ENCODE measurements at places on chromosomes 11 and 22.

DNA sequence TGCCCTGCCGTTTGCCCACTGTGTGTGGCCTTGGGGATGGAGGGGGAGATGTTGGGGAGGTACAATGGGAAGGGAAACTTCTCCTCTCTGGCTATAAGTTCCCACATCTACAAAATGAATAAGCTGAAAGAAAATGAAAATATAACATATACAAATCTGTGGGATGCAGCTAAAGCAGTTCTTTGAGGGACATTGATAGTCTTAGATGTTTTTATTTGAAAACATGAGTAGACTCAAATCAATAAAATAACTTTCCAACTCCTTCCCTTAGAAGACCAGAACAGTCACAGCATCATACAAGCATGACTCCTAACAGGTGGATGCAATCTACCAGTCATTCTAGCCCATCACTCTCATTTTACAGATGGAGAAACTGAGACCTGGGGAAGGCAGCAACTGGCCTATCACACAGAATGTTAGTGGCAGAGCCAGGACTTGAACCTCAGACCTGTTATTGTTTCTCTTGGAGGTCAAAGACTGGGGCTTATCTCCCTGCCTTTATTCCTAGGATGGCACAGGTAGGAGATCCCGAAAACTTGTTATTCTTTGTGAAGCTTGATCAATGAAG is 25.2 kb upstream of the CCDC86 start:
- no peak for DNase-seq

- no peak for DNase-seq
These were observed 85.9 kb downstream of the ZC3H12C start for GRCh38 chr11:110179064-110179463.

DNA sequence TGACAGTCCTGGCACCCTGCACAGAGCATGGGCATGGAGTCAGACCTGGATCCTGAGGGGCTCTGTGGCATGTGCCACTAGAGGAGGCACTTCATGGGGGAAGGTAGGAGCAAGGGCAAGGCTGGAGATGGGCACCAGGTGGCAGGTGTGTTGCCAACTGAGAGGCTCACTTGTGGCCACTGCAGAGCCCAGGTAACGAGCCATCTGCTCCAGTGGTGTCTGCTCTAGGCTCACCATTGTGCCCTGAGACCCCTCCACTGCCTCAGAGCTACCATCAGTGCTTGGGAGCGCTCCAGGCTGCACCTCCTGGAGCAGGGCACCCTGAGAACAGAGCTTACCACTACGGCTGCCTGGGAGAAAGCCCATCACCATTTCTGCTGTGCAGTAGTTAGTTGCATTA is 1.3 kb upstream of the ZDHHC8 start:
- no peak for DNase-seq

DNA sequence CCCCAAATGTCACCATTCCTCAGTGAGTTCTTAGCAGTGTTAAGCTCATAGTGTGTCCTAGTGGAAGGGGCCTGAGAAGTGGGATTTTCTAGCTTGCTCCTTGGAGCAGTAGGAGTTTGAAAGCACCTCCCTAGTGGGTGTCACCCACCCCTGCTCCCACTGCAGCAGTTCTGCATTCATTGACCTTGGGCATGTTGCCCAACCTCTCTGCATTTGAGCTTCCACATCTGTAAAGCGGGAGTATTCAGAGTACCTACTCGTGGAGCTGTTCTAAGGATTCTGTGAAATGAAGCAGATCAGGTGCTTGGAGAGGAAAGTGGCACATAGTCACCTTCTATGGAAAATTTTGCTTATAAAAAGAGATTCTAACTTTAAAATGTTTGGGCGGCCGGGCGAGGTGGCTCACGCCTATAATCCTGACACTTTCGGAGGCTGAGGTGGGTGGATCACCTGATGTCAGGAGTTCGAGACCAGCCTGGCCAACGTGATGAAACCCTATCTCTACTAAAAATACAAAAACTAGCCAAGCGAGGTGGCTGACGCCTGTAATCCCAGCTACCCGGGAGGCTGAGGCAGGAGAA is 16.9 kb downstream of the LMO2 start:
- no peak for DNase-seq

DNA sequence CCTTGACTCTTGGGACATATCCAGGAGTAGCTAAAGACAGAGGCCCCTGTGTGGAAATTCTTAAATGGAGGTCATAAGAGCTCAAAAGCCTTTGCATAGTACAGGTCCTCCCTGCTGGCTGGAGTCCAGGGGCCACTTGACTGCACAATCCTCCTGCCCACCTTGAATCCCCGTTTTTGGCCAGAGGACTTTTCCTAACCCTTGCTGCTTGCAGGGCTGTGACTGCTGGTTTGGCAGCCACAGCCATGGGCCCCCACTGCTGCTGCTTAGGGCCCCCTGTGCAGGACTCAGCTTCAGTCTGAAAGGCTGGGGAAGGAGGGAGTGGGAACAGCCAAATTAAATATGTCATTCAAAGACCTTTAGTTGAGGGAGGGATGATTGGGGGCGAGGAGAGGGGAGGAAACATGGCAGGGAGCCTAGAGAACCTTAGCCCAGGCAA is 33.4 kb downstream of the ARHGAP1 start:
- no peak for DNase-seq

- DNase-seq: no peak
These were observed 305.5 kb upstream of the PLET1 start for GRCh38 chr11:112566124-112566523.

- DNase-seq: no peak
These were observed 8.2 kb downstream of the SPINDOC start for GRCh38 chr11:63821411-63821810.

DNA sequence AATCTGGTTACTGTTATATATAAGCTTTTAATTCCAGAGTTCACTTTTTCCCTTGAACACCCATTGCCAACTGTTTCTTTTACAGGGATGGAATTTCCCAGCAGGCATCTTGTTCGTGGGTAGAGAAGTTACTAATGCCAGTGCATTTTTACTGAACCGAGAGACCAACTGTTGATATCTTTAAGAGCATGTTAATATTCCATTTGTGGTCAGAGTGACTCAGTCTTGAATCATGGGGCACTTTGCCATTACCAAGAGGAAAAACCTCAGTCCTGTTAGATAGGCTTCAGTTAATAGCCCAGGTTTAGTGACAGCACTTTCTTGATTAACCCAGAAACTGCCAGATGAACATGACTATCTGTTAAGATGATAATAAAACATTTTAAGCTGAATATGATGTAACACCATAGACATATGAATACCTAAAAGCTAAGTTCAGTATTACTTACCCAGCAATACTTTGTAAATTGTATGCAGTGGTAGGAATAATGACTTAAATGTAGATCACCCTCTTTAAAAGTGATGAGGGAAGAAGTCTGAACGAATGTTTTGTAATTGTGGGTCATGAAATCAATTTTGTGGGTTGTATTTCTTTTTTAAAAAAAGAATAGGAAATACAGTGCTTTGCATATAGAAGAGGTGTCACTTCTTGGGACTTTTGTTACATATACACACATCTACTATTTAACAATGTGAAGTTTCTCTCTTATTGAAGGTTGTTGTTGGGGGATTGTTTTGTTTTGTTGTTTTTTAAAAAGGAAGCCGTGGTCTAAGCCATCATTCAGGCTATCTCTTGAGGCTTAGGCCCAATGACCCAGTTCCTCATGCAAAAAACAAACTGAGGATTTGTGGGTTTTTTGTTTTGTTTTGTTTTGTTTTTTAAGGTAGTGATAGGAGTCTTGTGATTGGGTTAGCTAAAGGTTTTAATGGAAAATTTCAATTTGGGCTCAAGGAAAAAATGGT is 79.2 kb upstream of the GRIK4 start:
- DNase-seq: no peak

DNA sequence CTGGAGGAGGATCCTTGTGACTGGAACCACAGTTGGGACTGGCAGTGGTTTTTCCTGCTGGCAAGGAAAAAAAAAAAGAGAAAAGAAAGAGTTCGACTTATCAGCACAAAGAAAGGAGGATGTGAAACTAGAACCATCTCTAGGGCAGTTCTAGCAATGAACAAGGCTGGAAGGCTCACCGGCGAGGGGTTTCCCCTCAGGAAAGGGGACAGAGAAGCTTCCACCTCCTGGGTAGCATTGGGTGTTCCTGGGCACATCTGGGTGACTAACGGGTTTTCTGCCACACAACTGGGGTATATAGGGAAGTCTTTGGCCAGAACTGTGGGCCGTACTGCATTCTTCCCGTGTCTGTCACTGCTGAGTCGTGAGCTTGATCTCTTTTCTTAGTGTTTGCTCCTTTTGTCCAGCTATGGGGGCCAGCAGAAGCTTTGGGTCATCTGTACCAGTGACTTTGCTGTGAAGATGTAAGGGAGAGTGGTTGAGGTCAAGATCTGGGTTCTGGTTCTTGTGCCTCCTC is 109.4 kb upstream of the OR4B1 start:
- DNase-seq: peak; percentile 72

- DNase-seq: no peak
These were observed 19.4 kb downstream of the NADSYN1 start for GRCh38 chr11:71472357-71472885.

- no peak for DNase-seq
These were observed 5.4 kb downstream of the FADS2 start for GRCh38 chr11:61833471-61833870.

GRCh38 chr11:107928767-107929507 is 689 bp downstream of the RAB39A start:
- DNase-seq: no peak

DNA sequence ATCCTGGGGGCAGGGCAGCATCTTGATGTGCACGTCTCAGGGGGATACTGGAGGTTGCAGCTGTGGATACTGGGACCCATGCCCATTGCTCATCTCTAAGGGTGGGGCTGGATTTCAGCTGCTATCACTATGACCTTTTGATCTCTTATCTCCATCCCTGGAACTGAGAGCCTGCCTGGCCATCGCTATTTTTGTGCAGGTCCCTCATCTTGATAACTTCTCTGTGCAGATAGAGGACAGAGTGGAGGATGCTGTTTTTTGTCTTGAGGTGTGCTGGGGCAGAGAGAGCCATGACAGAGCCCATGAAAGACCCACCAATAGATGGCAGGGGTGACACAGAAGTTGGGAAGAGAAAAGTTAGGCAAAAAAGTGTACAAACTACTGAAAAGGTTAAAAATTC is 5.1 kb upstream of the INSC start:
- no peak for DNase-seq

- no peak for DNase-seq
These were observed 1.0 kb downstream of the NUP98 start for GRCh38 chr11:3796346-3796745.

DNA sequence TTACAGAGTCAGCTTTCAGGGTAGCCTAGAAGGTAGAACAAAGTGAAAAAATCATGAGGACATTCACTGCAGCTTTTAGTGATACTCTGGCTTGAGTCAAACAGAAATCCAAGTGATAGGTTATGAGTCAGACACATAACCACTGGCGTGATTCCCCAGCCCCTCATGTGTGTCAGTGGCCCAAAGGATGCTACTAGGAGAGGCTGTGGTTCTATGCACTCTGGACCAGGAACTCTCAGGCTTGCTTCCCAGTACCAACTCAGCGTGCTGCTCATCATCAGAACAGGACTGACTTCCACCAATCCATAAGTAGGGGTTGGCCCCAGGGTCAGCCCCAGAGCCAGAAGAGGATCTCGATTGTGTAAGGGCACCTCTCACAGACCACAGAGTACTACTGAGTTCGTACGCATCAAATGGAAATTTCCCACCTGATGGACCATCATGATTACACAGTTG is 116.8 kb downstream of the MED15 start:
- DNase-seq: no peak

DNA sequence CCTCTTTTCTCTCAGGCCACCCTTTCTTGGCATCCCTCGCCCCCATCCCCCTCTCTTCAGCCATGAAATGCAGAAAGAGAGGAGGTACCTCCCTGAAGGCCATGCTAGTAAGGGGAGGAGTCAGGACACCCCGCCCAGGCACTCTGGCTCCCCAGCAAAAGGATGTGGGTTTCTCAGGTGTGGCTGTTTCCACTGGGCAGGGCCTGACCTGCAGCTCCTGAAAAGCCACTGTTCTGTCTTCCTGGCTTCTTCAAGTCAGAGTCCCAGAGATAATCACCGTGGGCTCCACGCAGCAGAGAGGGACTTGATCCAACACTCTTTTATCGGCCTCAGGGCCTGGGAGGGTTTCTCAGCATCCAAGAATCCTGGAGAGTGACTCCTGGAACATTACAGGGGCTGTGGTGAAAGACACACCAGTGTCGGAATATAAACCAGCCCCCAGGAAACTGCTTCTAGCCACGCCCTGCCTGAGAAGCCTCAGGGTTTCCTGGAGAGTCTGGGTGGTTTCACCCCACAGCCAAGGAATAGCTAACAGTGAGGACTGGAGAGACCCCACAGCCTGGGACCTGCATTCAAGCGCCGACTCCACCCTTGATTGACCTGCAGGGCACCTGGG is 45.7 kb upstream of the TSPAN18 start:
- peak; percentile 61 for DNase-seq

DNA sequence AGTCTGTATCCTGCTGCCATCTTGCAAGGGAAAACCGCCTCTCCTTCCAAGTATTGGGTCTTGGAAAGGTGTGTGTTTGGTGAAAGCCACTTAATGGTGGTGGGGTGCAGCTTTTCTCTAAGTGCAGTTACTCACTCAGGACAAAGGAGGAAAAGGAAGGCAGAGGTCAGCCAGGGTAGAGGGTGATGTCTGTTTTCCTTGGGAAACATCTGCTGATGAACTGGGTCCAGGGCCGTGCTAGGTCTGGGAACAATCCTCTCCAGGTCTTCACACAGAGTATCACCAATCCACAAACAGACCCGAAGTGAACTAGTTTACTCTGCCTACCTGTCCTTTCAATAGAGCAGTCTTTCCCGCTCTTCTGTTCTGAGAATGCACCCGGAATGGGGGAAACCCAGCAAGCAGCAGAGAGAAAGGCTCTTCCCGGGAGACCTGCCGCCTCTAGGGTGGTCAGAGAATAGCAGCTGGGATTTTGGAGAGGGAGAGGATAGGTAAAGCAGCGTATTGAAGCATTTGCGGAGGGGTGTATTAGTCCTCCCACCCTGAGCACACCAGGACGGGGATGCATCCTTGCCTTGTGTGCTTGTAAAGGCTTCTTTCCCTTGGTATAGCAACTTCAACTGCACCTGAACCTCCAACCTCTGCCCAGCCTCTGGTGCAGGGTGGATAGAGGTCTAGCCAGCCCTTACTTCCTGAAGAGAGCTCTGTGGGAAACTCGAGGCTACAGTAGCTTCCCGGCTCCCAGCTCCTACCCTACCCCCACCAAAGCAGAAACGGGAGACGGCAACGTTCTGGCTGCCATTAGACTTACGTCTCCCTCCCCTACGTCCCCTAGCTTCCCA is 20.7 kb downstream of the LHFPL7 start:
- no peak for DNase-seq

- DNase-seq: no peak
These were observed 16.7 kb downstream of the PHLDA2 start for GRCh38 chr11:2912498-2912897.
